ENCODE measurements at places on chromosomes 12 and 14.

- no peak for DNase-seq
Observed at GRCh38 chr12:85004204-85004603, 31.9 kb downstream of the TSPAN19 start.

- no peak for DNase-seq
Observed at GRCh38 chr12:31003861-31004640, 69.6 kb upstream of the DDX11 start.

DNA sequence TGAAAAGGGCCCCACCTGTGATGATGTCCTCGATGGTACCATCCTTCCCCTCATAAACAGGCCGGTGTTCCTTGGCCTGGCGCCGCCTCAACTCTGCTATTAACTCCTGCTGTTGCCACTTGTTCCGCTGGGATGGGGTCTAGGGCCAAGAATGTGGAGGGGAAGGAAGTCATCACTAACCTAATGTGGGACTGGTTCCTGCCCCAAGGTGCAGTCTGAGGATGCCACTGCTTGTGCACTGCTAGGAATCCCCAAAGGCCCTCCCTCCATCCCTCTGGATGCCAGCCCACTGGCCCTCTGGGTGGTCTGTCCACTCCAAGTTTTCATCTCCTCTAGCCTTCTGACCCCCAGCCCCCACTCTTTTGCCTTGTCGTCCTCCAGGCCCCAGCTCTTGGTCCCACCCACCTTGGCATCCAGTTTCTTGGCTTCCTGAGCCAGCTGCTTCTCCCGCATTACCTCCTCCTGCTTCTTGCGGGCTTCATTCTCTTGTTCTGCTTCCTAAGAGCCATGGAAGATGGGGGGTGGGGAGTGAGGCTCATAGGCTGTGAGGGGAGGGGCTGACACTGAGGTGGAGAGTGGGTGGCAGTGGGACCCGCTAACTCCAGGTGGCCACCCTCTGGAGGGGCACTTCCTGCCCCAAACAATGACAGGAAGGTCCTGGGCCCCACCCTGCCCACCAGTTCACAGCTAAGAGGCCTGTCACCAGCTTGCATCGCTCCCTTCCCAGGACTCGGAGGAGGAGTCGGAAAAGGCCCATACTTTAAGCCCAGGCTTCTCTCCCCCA is 23.7 kb downstream of the PRPF40B start:
- DNase-seq = no peak

- no peak for DNase-seq
Observed at GRCh38 chr14:101925152-101925551, 39.2 kb upstream of the DYNC1H1 start.

- DNase-seq = no peak
Observed at GRCh38 chr12:57166971-57167371, 19.6 kb upstream of the LRP1-AS start.

DNA sequence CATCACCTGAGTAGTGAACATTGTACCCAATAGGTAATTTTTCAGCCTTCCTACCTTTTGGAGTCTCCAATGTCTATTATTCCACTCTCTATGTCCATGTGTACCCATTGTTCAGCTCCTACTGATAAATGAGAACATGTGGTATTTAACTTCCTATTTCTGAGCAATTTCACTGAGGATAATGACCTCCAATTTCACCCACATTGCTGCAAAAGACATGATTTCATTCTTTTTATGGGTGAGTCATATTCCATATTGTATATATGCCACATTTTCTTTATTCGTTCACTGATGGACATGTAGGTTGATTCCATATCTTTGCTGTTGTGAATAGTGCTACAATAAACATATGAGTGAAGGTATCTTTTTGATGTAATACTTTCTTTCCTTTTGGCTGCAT is 16.4 kb upstream of the BTG1 start:
- no peak for DNase-seq

- DNase-seq = no peak
Observed at GRCh38 chr14:99519347-99519881, 38.2 kb downstream of the CCNK start.

GRCh38 chr14:96082420-96083300 is 43.5 kb downstream of the C14orf132 start:
- no peak for DNase-seq

GRCh38 chr12:53489242-53489864 is 9.9 kb downstream of the MAP3K12 start:
- DNase-seq = no peak

DNA sequence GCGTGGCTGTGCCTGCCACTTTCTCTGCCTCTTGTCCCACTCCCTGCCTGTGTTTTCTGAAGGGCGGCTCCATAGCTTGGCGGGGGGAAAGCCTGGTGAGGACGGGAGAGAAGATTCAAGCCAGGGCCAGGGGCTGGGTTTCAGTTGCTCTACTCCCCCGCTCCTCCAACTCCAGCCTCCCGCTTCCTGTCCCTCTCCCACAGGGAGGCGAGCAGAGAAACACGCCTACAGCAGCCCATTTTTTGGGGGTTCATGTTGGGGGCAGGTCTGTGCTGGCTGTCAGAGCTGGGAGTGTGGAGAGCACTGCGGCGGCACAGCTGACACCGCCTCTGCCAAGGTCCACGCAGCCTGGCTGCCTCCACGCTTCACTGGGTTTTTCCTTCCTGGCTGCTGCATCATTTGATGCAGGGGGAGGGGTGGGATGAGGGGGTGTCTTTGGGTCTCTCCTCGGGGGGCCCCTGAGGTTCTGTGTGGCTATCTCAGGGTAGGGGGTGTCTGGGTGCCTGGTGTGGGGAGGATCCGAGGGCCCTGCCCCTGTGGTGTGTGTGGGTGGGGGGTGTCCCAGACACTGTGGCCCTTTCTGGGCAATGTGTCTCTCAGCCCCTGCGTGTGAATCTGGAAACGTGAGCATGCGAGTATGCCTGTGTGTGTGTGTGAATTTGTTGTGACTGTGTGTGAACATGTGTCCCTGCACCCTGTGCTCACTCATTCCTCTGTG is 10.7 kb upstream of the KRT80 start:
- no peak for DNase-seq

- DNase-seq = no peak
Observed at GRCh38 chr12:114757684-114758325, 73.8 kb upstream of the TBX3 start.

- no peak for DNase-seq
Observed at GRCh38 chr14:33249233-33249820, 310.6 kb downstream of the NPAS3 start.

GRCh38 chr12:114952573-114953271 is 268.7 kb upstream of the TBX3 start:
- no peak for DNase-seq

GRCh38 chr12:70045036-70045435 is 198.2 kb upstream of the CNOT2 start:
- no peak for DNase-seq

- DNase-seq = peak; percentile 6
Observed at GRCh38 chr12:106118-106591, 39.6 kb downstream of the IQSEC3 start.

DNA sequence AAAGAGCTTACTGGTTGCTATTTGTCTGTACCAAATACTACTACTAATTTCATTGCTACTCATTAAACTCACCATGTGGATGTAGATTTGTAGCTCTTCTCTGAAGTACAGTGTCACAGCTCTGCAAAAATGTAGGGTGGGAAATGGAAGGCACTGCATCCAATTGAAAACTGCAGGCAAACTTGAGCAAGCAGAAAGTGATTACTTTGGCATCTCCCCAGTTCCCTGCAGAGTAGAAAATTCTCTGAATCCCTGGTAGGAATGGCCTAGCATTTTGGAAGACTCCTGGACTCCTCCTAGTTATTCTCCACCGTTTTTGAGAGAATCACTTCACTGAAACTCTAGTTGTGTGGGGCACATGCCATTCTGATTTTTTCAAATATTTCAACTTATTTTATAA is 239.1 kb downstream of the DIO2 start:
- no peak for DNase-seq

- DNase-seq = no peak
Observed at GRCh38 chr12:105832021-105832420, 306.7 kb downstream of the NUAK1 start.

- DNase-seq = no peak
Observed at GRCh38 chr12:57524814-57525614, 2.4 kb downstream of the MBD6 start.

DNA sequence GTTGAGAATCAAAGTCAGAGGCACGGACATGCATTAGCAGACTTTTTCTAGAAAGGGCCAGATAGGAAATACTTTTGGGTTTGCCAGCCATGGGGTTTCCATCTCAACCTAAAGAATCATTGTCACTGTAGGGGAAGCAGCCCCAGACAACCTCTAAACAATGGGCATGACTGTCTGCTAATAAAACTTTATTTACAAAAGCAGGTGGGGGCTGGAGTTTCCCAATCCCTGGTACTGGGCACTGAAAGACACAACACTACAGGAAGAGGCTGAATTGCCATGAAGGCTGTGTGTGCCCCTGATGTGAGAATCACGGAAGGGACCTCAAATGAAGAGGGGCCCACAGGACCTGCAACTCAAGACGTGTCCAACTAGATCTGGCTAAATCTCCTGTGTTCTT is 62.0 kb upstream of the GPR68 start:
- DNase-seq = no peak

- DNase-seq = no peak
Observed at GRCh38 chr14:69719501-69719951, 47.4 kb upstream of the SRSF5 start.

DNA sequence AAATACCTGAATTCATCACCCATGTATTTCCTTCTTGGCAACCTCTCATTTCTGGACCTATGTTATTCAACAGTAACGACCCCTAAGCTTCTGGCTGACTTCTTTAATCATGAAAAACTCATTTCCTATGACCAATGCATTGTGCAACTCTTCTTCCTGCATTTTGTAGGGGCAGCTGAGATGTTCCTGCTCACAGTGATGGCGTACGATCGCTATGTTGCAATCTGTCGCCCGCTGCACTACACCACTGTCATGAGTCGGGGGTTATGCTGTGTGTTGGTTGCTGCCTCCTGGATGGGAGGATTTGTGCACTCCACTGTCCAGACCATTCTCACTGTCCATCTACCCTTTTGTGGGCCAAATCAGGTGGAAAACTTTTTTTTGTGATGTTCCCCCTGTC is 356 bp downstream of the OR4Q2 start:
- DNase-seq = no peak

- DNase-seq = no peak
Observed at GRCh38 chr12:40911676-40912075, 219.4 kb downstream of the CNTN1 start.

All from T-helper 2 cell (primary cell).